ENCODE measurements at places on chromosomes 1 and 21.

DNA sequence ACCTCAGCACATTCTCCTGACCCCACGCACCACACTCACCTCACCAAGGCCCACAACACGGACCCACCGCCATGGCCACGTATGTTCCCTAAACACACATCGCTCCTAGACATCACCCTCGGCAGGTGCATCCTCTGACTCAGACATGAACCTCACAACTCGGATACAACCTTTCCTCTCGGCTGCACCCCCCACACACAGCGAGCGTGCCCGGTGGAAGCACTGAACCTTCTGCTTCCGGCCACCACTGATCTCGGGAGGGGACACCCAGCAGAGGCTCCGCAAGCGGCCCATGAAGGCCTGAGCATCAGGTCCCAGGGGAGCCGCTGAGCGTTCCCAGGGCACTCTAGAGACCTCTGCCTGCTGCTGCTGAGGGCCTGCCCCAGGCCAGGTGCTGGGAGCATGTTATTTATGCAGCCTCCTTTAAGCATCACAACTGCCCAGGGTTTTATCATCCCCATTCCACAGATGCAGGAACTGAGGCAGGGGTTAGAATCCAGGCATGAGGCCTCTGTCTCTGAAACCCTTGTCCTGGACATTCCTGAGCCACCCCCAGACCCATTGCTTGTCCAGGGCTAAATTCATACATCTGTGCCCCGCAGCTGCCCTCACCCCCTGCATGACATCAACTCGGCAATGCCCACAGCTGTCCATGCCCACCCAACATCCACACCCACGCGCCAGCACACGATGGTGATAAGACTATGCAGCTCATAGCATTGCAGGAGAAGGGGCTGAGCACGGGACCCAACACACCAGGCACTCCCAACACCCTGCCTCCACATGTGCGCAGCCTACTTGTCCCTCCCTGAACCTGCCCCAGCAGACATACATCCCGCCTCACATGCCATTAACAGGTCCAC is 27.0 kb downstream of the SDC3 start:
- no peak for DNase-seq

- no peak for DNase-seq
Measured at GRCh38 chr1:181086091-181086490, 2.4 kb upstream of the IER5 start.

- DNase-seq: no peak
Measured at GRCh38 chr1:164557270-164557669, 1.7 kb upstream of the PBX1 start.

DNA sequence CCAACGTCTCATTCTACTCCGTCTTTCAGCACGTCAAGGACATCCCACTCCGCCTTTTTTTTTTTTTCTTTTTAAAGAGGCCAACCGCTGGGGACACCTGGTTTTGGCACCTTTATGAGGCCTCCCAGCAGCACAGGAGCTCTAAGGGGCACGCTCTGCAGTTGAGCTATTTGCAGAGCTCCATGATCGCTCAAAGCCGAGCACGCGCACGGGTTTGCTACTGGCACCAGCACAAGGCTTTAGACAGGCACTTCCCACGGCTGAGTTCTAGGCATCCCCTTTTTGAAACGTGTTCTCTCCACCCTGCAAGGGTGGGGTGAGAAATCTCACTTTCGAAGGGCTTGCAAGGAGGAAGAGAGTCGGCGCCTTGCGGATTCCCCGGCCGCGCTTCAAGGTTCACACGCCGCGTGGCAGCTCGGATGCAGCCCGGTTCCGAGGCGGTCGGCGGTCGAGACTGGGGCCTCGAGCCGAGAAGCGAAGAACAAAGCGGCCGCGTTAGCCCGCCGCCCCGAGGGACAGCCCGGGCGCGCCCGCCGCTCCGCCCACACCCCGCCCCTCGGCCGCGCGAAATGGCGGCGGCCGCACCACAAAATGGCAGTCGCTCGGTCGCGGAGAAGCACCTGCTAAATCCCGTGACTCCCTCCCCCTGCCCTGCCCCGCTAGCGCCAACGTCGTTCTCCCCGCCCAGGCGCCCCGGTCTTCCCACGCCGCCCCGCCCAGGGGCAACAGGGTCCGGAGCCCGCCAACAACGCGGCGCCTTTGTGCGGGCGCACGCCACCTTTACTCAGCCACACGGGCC is 12.9 kb upstream of the SPEN start:
- DNase-seq: peak; percentile 82

DNA sequence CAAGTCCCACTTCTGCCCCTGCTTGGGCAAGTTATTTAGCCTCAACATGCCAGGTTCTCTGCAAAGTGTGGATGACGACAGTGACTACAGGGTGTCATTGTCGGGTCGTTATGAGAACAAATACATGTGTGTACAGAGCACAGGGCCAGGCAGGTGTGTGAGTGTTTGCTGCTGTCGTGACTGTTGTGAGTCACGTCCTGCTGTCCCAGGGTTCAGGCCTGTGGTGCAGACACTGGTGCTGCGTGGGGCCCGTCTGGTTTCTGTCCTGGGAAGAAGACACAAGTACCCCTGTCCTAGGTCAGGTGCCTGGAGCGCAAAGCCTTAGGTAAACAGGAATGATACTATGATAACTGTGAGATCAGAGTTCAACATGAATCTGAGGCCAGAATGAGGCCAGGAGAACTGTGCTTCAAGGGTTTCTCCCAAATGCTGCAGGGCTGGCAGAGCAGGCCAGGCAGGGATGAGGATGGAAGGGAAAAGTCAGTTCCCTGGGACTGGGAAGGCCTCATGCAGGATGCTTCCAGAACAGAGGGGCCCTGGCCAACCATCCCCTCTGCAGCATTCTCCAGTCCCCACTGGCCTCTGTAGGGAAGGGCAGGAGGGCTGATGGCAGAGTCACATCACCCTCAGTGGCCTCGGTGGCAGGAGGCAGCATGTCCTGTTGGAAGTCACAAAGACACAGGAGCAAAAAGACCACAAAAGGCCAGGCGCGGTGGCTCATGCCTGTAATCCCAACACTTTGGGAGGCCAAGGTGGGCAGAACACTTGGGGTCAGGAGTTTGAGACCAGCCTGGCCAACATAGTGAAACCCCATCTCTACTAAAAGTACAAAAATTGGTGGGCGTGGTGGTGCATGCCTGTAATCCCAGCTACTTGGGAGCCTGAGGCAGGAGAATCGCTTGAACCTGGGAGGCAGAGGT is 15.7 kb downstream of the GPR157 start:
- DNase-seq: no peak
